Esophagus muscularis mucosa (tissue), 4 donors: ENCODE measurements at places on chromosomes 5 and 9. TPM values are rescaled to one million over a fixed set of nuclear protein-coding genes. Genes with fewer than 3 reads are reported as not detected.

- no peak for DNase-seq
Observed at GRCh38 chr5:158769079-158769478, 330.6 kb downstream of the EBF1 start.

GRCh38 chr9:98378206-98378780 lies 122.8 kb upstream of the TBC1D2 start:
- no peak for DNase-seq

- DNase-seq: no peak
Observed at GRCh38 chr5:10106806-10107205, 142.9 kb downstream of the ATPSCKMT start.

GRCh38 chr5:98816582-98817222 lies 43.2 kb downstream of the RGMB start:
- no peak for DNase-seq

DNA sequence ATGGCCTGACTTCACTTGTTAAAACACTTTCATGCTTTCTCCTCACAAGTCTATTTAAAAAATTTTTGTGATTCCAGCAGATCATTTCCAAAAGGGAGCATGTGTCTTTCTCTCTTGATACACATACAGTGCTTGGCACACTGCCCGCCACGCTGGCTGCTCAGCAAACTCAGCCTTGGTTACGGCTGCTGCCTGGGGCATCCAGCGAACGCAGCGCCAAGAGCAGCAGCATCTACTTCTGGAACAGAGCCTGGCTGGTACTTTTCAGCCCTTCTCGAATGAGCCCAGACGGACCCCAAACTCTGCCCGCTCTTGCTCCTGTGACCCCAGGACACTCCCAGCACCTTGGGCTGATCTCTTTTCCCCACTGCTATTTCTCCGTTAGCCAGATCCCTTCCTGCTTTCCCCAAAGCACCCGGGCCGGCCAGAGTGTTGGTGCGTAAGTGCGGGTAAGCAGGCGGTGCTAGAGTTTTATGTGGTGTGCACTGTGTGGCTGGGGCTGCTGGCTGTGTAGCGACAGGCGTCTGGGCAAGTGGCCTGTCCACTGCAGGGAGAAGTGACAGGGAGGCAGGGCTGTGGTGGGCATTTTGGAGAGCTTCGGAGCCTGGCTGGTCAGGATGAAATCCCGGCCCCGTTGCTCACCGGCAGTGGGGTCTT lies 73.2 kb downstream of the SH3PXD2B start:
- DNase-seq: no peak

DNA sequence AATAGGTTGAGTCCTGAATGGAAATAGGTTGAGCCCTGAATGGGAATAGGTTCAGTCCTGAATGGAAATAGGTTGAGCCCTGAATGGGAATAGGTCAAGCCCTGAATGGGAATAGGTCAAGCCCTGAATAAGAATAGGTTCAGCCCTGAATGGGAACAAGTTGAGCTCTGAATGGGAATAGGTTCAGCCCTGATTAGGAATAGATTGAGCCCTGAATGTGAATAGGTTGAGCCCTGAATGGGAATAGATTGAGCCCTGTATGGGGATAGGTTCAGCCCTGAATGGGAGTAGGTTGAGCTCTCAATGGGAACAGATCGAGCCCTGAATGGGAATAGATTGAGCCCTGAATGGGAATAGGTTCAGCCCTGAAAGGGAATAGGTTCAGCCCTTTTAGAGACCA lies 590.8 kb upstream of the ADAMTS16 start:
- DNase-seq: no peak

- DNase-seq: no peak
Observed at GRCh38 chr9:35464141-35465025, 25.5 kb upstream of the RUSC2 start.

GRCh38 chr9:107919263-107919662 lies 429.7 kb upstream of the KLF4 start:
- DNase-seq: no peak

- no peak for DNase-seq
Observed at GRCh38 chr9:35338561-35339274, 151.2 kb upstream of the RUSC2 start.

DNA sequence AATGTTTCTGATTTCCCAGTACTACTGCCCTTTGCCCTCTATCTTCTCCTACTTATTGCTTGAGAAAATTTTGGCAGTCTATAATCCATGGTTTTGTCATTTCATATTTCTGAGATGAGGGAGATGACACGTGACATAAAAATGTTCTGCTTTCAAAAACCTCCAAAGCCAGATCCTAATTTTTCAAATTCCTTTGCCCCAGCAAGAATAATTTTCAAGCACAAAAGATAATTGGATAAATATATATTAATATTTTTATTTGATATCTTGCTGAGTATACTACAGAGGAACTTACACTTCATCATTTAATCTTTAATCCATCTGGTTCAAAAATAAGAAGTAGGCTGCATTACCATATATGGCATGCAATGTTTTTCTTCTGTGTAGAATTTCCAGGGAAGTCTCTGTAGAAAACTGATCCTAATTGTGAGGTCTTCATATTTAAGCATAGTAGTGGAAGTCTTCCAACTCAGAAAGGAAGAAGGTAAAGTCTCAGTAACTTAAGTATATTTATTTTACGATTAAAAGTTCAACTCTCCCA lies 1738.8 kb downstream of the EFNA5 start:
- no peak for DNase-seq

GRCh38 chr5:58072300-58072965 lies 387.5 kb downstream of the PLK2 start:
- DNase-seq: no peak

DNA sequence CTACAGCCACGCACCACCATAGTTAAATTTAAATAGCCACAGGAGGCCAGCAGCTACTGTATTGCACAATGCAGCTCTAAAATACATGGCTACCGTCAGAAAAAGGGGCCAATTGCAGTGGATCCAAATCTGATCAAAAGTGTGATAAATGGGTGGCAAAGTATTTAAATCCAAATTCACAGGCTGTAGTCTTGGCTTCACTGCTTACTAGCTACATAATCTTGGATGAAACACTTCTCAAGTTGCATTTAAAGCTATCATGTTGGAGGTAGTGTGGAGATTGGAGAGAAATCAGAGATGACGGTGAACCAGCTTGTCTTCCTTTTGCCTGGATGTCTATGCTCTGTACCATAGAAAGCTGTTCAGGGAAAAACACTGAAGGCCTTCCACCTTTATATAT lies 24.0 kb upstream of the SLC44A1 start:
- no peak for DNase-seq

GRCh38 chr5:122701640-122702523 lies 73.0 kb upstream of the SNX2 start:
- DNase-seq: no peak

GRCh38 chr5:66702426-66702825 lies 106.2 kb downstream of the MAST4 start:
- DNase-seq: no peak

GRCh38 chr9:94932652-94933510 lies 206.4 kb downstream of the AOPEP start:
- DNase-seq: no peak

GRCh38 chr9:99266255-99267023 lies 44.4 kb downstream of the SEC61B start:
- DNase-seq: peak; percentile 90

DNA sequence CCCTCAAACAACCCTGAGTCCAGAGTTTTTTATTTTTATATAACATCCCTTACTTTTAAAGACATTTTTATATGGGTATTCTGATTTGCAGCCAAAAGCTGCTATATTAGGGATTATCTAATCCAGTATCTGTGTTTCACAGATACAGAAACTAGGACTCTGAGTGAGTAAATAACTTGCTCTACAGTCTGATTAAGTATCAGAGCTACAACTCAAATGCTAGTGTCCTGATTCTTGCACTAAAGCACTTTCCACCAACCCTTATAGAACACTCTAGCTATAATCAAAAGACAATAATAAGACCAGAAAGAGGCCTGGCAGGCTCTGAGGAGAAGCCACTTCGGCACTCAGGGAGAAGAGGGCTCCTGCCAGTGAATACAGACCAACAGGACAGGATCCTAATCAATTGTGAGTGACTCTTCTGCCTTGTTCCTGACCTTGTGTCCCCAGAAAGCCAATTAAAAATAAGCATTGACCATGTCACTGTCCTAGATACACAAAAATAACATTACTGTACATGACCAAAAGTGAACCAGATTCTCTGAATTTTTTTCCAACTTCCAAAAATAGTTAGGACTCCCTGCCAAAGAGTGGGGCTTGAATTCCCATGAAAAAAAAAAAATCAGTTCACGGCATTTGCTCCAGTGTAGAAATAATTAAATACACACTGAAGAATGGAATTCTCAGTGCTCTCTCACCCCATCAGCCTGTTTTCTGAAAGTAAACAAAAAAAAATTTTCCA lies 63.6 kb upstream of the MAP3K1 start:
- DNase-seq: no peak

- no peak for DNase-seq
Observed at GRCh38 chr9:94176608-94177007, 82.5 kb upstream of the ZNF169 start.

DNA sequence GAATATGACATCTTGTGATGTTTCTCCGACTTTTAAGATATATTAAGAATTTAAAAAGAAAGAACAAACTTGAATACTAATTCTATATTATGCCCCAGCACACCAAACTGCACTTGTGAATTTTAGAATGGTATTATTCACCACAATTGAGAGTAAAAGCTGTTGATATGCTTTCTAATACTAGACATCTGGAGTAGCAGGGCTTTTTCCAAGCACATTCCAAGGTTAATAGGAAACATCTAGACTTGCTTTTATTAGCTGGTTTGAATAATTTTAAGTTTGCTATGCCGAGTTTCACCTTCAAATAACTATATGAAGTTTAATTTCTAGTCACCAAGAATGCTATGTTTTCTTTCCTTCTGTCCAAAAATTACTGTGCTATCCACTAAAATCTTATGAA lies 13.5 kb downstream of the NREP start:
- DNase-seq: no peak

GRCh38 chr5:115947260-115947659 lies 15.0 kb upstream of the LVRN start:
- no peak for DNase-seq

DNA sequence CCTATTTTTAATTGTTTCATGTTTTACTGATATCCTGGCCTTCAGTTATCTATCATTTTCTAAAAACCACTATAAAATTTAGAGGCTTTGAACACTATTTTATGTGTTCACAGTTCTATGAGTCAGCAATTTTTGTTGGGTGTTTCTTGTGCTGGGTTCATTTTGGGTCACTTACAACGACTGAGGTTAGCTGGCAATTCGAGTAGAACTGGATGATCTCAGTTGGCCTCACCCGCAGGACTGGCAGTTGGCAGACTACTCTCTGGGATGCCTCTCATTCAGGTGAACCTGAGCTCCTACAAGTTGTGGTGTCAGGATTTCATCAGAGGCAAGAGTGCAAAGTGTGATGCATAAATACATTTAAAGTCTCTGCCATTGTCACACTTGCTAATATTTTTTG lies 151.0 kb upstream of the PAPPA start:
- DNase-seq: no peak

DNA sequence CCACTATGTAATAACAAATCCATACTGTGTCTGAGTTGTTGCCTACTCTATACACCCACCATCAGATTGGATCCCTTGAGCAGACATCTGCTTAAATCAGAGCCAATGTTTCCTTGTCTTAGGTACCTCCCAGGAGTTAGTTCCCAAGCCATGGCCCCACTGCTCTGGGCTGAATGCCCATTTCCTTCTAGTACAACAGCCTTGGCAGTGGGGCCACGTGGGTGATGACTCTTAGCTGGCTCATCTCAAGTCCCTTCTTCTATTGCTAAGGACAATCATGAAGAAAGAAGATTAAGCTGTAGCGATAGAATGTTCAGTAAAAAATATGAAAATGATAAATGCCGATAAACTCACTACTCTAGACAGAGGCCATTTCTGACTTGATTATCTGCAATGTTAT lies 16.6 kb downstream of the PTGR1 start:
- no peak for DNase-seq

GRCh38 chr9:18014556-18014955 lies 435.7 kb downstream of the SH3GL2 start:
- no peak for DNase-seq

- peak; percentile 70 for DNase-seq
Observed at GRCh38 chr5:153753645-153754432, 263.4 kb downstream of the GRIA1 start.

GRCh38 chr9:2574203-2574602 lies 47.4 kb upstream of the VLDLR start:
- DNase-seq: no peak

GRCh38 chr9:91029650-91030361 lies 228.2 kb downstream of the SYK start:
- peak; percentile 74 for DNase-seq

GRCh38 chr9:73327149-73327548 lies 175.5 kb downstream of the ANXA1 start:
- DNase-seq: no peak

DNA sequence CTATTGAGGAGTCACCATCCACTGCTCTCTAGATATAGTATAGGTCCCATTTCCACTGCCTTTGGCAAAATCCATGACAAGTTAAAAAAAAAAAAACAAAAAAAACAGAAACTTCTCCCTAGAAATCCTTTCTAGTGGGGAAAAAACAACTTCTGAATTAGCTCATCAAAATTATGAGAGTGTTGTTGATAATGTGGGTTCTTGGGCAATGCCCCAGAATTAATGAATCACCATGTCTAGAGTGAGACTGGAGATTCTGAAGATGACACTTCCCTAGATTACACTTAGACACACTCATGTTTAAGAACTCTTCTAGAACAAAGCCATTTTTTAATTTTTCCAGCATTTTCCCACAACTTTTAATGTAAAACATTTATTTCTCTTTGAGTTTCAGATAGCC lies 728.0 kb upstream of the C9orf72 start:
- no peak for DNase-seq

- DNase-seq: no peak
Observed at GRCh38 chr5:160475864-160476438, 54.3 kb downstream of the PTTG1 start.

Gene FAM221B
- total RNA-seq: not detected

Gene FAM169A
- 2.1 TPM for total RNA-seq

Gene UIMC1
- 51.1 TPM for total RNA-seq

Gene CCDC183
- total RNA-seq: 2.5 TPM

Gene NIPAL4
- total RNA-seq: 2.8 TPM

Gene CKS2
- 10.3 TPM for total RNA-seq

Gene OLFM1
- 18.7 TPM for total RNA-seq

Gene SCGB3A2
- total RNA-seq: not detected

Gene NR5A1
- total RNA-seq: 0.17 TPM

Gene IFNA2
- not detected for total RNA-seq

Gene GABRA1
- total RNA-seq: not detected

Gene PCDHAC1
- total RNA-seq: 3.9 TPM

Gene NR4A3
- 1.2 TPM for total RNA-seq

Gene C5
- total RNA-seq: 6.6 TPM

Gene ADRA1B
- 2.8 TPM for total RNA-seq

Gene CNTNAP3B
- 81.4 TPM for total RNA-seq
